ENCODE measurements at places on chromosomes 5 and 9. TPM values are rescaled to one million over a fixed set of nuclear protein-coding genes. Genes with fewer than 3 reads are reported as not detected.

DNA sequence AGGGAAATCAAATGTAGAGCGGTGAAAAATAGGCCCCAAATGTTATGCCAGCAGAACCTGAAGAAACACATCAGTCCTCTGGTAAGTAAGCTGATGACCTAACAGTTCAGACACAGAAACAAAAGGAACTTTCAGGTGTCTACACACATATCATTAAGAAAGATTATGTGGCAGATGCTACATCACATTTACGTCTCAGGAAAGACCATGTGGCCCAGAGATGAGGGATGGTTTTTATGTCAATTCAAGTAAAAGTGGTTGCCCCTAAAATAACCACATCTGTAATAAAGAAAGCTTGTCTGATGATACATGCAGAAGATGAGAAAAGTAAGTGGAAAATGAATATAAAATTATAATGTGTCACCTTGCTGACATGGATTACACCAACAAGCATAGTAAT is 31.4 kb downstream of the GNAQ start:
- H3K4me1 ChIP-seq, result peaks cover 68% of the 10 kb centered on the region
- no peaks in the 10 kb centered on the region for H3K27me3 ChIP-seq
- no peak for DNase-seq
- H3K27ac ChIP-seq, result peak overlapping the region; percentile 29
- H3K36me3 ChIP-seq, result no peaks in the 10 kb centered on the region
- no peak overlapping the region for H3K4me3 ChIP-seq

DNA sequence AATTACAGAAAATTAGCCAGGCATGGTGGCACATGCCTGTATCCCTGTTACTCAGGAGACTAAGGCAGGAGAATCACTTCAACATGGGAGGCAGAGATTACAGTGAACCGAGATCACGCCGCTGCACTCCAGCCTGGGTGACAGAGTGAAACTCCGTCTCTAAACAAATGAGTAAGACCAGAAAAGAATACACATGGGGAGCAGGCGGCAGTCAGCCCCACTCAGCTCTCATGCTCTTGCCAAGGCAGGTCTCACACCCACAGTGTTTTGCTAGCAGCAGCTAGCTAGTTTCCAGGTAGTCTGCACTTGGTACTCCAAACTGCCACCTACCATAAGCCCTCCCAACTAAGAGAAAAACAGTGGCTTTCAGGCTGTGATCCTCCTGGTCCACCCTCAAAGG is 722.3 kb upstream of the CTNND2 start:
- no peaks in the 10 kb centered on the region for H3K36me3 ChIP-seq
- no peak overlapping the region for H3K27ac ChIP-seq
- no peaks in the 10 kb centered on the region for H3K27me3 ChIP-seq

DNA sequence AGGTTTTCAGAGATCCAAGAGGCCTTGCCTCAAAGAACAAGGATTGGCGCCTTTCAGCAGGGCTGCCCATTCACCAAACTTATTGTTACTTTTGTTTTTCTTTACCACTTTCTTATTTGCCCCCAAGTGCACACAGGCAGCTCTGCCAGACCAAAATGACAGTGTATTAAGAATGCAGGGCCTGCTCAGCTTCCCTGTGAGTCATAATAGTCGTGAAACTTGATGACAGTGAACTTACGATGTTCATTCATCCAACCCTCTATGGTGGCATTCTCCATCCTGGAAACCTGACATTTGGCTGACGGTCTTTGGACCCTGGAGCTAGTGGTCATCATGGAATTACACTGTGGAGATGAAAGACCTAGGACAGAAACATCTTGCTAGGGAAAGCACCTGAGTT is 44.3 kb downstream of the UBE2QL1 start:
- no peak overlapping the region for H3K4me3 ChIP-seq
- no peak overlapping the region for H3K27ac ChIP-seq
- H3K36me3 ChIP-seq, result no peaks in the 10 kb centered on the region
- no peaks in the 10 kb centered on the region for H3K4me1 ChIP-seq
- DNase-seq, result no peak
- H3K27me3 ChIP-seq, result peaks cover 6% of the 10 kb centered on the region

Gene PCDHGB2
- 3.7 TPM for total RNA-seq

- H3K27ac ChIP-seq, result no peak overlapping the region
- H3K4me1 ChIP-seq, result peaks cover 67% of the 10 kb centered on the region
- H3K27me3 ChIP-seq, result no peaks in the 10 kb centered on the region
- no peaks in the 10 kb centered on the region for H3K36me3 ChIP-seq
These were observed 49.1 kb downstream of the ARHGAP26 start for GRCh38 chr5:142819292-142819691.

Gene FOXD4
- total RNA-seq, result 0.32 TPM

- H3K27ac ChIP-seq, result no peak overlapping the region
- no peaks in the 10 kb centered on the region for H3K36me3 ChIP-seq
- no peaks in the 10 kb centered on the region for H3K27me3 ChIP-seq
- no peaks in the 10 kb centered on the region for H3K4me1 ChIP-seq
- no peak overlapping the region for H3K4me3 ChIP-seq
These were observed 49.7 kb downstream of the BASP1 start for GRCh38 chr5:17267106-17267505.

Data from lower lobe of right lung (tissue), 2 donors.